ENCODE measurements at places on chromosomes 6 and 20.

DNA sequence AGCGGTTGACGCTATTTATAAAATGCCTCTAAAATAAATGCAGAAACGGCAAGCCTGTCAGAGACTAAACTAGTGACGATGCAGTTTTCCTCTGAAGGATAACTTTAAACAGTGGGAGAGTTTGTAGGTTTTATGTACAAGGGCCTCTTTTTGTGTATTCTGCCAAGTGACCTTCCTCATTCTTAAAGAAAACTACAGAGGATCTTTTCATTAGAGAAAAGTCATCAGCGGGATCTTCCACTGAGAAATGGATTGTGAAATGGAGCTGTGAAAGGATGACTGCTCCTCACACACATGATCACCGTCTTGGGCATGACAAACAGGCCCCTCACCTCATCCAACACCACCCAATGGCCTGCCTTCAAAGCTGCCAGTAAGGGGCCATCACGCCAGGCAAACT is 89.0 kb upstream of the LYRM2 start:
- H3K27ac ChIP-seq = no peak overlapping the region
- H3K4me3 ChIP-seq = no peak overlapping the region
- peaks cover 40% of the 10 kb centered on the region for H3K36me3 ChIP-seq
- DNase-seq = no peak

GRCh38 chr6:170291271-170292110 is 613 bp upstream of the DLL1 start:
- peaks cover 50% of the 10 kb centered on the region for H3K27me3 ChIP-seq
- H3K4me3 ChIP-seq = peak overlapping the region; percentile 61
- H3K4me1 ChIP-seq = peaks cover 10% of the 10 kb centered on the region
- no peaks in the 10 kb centered on the region for H3K36me3 ChIP-seq

DNA sequence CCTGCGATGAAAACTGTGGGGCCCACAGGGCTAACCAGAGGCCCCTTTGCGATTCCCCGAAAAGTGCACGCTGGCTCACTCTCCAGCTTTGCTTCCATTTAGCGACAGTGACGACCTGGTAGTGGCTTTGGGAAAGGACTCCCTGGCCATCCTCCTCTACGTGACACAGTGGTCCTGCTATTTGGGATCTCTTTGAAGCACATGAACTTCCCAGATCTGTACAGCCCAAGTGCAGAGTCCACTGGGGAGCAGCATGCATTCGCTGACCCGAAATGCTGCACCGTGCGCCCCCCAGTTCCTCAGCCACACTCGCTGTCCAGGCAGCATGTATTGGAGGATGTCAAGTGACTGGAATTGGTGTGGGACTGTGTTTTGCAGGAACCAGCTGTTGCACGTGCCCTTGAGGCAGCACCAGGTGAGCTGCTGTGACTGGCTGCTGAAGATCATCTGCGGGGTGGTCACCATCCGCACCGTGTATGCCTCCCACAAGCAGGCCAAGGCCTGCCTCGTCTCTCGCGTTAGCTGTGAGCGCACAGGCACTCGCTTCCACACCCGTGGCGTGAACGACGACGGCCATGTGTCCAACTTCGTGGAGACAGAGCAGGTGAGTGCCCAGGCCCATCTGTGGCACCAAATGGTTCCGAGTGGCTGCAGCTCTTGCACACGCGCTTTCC is 51.6 kb downstream of the SYNJ2 start:
- no peaks in the 10 kb centered on the region for H3K27me3 ChIP-seq
- no peak for DNase-seq
- H3K4me1 ChIP-seq = no peaks in the 10 kb centered on the region
- H3K27ac ChIP-seq = no peak overlapping the region
- 0 out of 2 replicates have a peak, but pooled peaks cover 4% of the 10 kb centered on the region for H3K36me3 ChIP-seq
- H3K4me3 ChIP-seq = no peak overlapping the region

DNA sequence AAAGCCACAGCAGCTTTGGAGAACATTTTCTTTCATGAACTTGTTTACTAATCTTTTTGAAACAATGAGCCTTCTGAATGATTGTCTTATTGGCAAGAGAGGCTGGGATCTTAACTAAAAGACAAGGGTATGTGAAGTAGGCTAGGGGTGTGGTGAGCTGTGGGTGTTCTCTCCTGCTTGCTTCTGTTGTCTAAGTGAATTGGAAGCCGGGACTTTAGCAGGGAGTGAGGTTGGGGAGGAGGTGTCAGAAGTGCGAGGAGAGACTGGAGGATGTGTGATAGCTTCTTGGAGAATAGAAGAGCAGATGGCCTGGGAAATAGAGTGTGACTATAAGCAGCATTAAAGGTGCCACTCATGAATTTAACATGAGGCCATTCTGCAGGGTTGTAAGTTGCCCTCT is 562.8 kb downstream of the UTRN start:
- no peaks in the 10 kb centered on the region for H3K27me3 ChIP-seq
- H3K27ac ChIP-seq = no peak overlapping the region
- no peaks in the 10 kb centered on the region for H3K4me1 ChIP-seq
- no peaks in the 10 kb centered on the region for H3K36me3 ChIP-seq

DNA sequence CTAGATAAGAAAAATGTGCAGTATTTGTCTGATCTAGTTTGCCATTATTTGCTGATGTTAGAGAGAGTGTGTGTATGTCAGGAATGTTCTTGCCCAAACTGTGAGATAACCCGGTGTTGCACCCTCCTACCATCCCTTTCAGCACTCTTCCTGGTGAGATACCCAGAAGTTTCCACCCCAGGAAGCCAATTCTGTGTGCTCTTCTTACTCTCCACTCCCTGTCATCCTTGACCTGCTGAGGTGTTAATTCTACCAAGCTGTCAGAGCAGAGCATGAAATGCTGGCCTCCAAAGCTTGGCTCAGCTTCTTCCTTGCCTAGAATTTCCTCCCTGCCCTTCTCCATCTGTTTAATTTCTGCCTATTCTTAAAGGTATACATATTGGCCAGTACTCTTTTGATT is 237.3 kb upstream of the CNR1 start:
- no peak for DNase-seq
- H3K4me1 ChIP-seq = no peaks in the 10 kb centered on the region
- no peaks in the 10 kb centered on the region for H3K36me3 ChIP-seq
- H3K4me3 ChIP-seq = no peak overlapping the region

DNA sequence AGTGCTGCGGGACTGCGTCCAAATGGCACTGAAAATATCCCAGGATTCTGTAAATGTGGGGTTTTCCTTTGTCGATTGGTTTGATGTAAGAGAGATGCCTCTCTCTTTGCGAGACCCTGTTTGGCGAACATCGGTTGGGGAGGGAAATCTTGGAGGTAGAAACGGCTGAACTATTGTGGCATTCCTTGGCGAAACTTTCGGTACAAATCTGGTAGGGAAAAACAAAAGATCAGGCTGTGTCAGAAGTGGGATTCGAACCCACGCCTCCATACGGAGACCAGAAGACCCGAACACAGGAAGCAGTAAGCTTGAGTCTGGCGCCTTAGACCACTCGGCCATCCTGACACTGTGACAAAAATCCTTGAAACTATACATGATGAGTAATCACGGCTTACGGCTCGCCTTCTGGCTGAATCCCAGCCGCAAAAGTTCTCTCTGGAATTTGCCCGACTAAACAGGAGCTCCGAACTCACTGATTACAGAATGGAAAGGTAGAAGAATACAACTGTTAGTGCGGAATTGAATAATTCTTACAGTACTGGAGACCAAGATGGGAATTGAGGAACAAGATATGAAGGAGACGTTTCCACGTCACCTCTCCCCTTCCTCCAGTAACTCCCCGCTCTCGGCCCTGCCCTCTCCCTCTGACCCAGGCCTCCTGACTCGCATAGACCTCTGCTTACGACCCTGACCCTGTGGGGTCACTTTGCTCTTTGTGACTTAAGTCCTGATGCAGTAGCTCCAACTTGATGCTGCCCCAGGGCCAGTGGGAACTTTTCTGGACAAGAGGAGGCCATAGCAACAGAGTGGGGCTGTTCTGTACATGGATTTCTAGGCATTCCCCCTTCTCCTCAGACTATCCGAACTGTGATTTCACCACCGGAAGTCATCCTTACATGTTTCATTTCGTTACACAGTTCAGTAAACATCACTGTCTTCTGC is 132.8 kb upstream of the ZNF184 start:
- peaks cover 7% of the 10 kb centered on the region for H3K4me1 ChIP-seq
- no peak overlapping the region for H3K4me3 ChIP-seq

- H3K36me3 ChIP-seq = peaks cover 31% of the 10 kb centered on the region
- no peak for DNase-seq
- H3K4me1 ChIP-seq = no peaks in the 10 kb centered on the region
- no peaks in the 10 kb centered on the region for H3K27me3 ChIP-seq
- no peak overlapping the region for H3K27ac ChIP-seq
- no peak overlapping the region for H3K4me3 ChIP-seq
Measured at GRCh38 chr20:56501116-56501515, 23.4 kb upstream of the FAM209A start.

GRCh38 chr6:134863763-134864510 is 86.0 kb downstream of the ALDH8A1 start:
- H3K36me3 ChIP-seq = no peaks in the 10 kb centered on the region
- DNase-seq = no peak
- no peaks in the 10 kb centered on the region for H3K4me1 ChIP-seq
- H3K27ac ChIP-seq = no peak overlapping the region

DNA sequence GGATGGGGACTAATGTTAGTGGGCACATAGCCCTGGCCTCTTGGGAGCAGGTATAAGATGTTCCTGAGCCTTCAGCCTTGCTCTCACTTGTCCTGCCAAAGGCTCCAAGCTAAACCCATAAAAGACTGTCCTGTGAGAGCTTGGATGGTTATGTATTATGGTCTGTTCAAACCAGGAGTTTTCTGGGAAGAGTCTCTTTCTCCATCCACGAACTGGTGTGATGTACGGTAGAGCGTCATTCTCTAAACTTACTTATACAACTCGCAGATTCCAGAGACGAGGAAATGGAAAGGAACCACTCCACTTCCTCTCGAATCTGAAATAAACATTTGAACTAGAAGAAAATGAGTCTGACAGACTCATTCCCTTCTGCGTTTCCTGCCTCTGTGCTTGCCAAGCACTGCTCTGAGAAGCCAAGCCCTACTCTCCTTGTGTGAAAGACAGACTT is 5.3 kb downstream of the SOBP start:
- no peak overlapping the region for H3K4me3 ChIP-seq
- no peak for DNase-seq
- H3K27me3 ChIP-seq = peaks cover 49% of the 10 kb centered on the region
- no peaks in the 10 kb centered on the region for H3K36me3 ChIP-seq
